NCI-H524 treated with DMSO at 0.1 percent for 48 hours (cell line): ENCODE measurements at places on chromosomes 3 and 15.

- no peak for DNase-seq
These were observed 405.0 kb upstream of the TPM1 start for GRCh38 chr15:62637574-62637897.

DNA sequence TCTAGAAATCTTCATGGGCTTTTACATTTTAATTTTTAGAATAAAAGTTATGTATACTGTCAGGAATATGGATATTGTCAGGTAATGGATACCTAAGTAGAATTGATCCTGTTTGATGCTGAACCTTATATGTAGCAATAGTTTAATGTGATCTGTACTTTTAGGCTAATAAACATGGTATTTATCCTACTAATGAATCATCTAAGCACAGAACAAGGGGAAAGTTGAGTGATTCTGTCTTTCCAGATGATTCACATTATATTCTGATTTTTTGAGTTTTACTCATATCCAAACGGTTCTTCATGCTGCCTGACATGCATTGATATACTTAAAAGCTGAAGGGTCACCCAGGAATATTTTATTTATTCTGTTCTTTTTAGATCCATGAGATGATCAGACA is 34.5 kb downstream of the FANCI start:
- DNase-seq, result no peak

- no peak for DNase-seq
These were observed at the start of the genes ATXN7 and THOC7 for GRCh38 chr3:63863150-63864007. Gene ATXN7 (plus strand): TSS chr3:63863867. CDS start chr3:63912599, 48,732 bp downstream. Gene THOC7 (minus strand): TSS chr3:63863805. CDS start chr3:63863790, 15 bp downstream.

GRCh38 chr15:77528968-77529319 is 103.8 kb downstream of the LINGO1 start:
- no peak for DNase-seq

DNA sequence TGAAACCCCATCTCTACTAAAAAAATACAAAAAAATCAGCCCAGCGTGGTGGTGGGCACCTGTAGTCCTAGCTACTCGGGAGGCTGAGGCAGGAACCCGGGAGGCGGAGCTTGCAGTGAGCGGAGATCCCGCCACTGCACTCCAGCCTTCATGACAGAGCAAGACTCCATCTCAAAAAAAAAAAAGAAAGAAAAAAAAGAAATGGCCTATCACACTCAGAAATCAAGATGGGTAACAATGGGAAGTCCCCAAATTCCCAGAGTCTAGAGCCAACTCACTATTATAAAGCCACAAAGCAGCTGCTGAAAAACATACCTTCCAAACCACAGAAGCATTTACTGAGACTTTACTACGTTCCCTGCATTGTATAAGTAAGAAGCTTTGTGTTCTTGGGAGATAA is 7.5 kb downstream of the HDGFL3 start:
- no peak for DNase-seq

DNA sequence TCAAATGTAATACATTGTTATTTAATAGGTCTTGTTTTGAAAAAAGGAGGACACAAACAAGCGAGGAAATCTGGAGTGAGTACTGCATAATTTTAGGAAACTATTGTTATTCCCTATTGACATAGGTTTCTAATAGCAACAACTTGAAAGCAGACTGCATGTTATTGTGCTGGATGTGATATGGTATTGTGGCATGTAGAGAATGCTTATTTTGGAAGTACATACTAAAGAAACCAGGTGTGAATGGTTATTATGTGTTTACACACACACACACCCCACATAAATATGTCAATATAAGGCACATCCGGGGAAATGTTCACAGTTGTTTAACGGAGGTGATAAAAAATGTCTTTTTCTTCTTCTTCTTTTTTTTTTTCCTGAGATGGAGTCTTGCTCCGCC is 5.9 kb upstream of the MORF4L1 start:
- DNase-seq, result no peak

GRCh38 chr15:62989366-62990055 is 53.0 kb upstream of the TPM1 start:
- DNase-seq, result no peak

GRCh38 chr3:45803252-45803935 is 7.1 kb upstream of the SLC6A20 start:
- DNase-seq, result no peak

DNA sequence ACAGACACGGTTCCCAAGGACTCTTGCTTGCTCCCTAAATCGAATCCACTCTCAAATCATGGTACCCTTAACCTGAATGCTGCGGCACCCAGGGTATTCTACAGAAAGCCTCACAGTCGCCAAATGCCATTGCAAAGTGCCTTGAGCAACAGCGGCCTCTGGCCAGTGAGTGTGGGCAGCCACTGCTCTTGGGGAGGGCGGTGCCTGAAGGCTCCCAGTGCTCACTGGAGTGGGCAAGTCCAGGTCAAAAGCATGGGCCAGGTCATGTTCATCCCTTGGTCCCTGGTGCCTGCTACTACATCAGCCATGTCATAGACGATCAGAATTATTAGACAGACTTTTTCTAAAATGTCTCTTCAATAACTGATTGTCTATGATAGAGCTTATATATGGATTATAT is 82.5 kb downstream of the ADAMTS17 start:
- DNase-seq, result no peak

DNA sequence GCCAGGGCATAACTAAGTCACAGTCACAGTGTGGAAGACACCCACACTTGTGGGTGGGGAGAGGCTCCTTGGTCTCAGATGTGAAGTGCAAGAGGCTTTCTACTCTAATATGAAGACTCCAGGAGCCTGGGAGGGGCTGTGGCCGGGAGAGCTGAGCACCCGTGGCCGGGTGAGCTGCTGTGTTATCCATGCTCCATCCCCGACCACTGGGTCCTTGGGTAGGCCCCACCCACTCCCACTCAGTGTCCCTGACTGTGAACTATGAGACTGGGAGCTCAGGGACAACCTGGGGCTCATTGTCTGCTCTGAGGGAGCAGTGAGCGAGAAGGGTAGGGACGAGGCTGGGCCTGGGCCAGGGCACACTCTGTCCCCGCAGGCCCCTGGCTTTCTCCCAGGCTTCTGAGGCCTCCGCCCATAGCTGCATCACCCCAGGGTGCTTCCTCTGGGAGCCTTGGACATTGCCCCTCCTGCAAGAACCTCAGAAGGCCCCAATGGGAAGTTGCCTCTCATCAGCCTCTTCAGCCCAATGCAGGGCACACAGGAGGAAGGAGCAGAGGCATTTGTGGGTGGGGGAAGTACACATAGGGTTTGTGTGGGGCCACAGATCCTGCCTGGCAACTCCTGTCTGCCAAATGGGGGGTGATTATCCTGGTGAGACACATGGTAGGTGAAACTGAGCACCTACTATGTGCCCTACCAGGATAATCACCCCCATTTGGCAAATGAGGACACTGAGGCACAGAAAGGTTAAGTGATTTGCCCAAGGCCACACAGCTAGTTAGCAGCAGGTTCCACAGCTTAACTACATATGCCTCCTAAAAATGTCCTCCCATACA is 2.4 kb downstream of the ANPEP start:
- no peak for DNase-seq

DNA sequence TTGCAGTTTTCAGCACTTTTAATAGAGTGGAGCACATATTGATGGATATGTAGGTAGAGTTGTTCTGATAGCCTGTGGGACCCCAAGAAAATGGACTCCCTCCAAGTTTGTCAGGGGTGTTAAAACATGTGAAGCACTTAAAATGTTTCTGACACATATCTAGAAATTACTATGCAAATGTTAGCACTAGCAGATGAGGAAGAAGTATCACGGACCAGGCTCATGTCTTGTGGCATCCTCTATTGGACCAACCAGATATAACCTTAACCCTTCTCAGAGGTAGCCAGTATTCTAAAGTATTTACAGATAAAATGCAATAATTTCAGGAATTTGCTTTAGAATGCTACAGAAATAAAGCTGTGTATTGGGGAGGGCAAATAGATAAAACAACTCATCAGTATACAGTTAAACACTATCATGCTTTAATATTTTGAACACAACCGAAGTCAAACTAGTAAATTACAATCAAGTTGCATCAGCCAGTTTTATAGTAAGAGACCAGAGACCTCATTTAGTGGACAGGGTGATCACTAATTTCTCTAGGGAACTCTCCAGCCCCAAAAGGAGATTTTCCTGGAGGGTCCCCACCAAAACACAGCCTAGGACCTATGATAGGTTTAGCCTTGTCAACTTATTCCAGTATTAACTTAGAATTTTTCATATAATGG is 57.2 kb upstream of the FBN1 start:
- DNase-seq, result no peak

DNA sequence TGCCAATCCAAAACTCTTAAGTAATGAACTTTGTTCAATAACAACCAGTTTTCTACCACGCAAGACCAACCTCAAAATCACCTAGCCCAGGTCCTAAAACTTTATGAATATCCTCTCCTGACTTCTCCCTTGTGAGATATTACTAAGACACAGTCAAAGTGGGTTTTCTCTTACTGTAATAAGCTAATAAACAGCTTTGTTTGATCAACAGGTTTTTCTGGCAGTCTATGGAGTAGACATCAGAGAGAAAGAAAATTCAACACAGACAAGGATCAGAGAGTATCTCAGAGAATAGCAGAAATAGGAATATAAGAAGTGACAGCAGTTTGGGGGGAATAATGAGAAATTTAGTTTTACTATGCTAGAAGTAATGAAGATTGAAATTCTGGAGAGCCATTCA is 79.6 kb downstream of the NR2E3 start:
- DNase-seq, result no peak

- no peak for DNase-seq
These were observed 55.7 kb downstream of the CEMIP start for GRCh38 chr15:80834906-80835305.

DNA sequence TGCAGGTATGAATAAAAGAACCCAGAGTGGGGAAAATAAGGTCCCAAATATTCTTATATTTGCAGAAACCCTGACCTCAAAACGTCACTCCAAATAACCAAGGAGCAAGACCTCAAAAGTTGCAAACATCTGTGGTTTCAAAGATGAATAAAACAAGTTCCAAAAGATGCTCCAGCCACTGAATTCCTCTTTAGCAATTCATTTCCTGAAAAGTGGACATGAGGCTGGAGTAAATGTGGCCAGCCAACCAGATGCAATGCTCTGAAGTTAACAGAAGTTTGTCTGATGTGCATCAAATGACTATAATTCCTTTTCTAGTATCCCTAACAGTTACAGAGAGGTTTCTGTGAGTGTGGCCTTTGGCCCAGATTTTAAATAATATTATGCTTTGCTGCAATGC is 71.2 kb upstream of the WNT5A start:
- no peak for DNase-seq

DNA sequence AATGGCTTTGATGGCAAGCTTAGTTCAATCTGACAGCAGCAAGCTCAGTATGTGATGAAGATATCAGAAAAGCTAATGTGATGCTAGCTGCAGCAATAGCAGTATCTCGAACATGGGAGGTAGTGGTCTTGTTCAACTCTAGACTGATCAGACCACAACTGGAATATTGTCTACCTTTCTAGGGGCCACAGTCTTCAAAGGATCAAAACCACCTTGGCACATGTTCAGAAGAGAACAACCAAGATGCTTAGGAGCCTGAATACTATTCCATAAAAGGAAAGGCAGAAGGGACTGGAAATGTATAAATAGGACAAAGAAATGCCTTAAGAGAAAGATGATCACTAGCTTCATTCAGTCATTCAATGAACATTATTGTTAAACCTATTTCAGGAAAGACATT is 2.3 kb downstream of the C3orf70 start:
- DNase-seq, result no peak

- no peak for DNase-seq
These were observed 322.8 kb downstream of the ZNF621 start for GRCh38 chr3:40847551-40847992.

DNA sequence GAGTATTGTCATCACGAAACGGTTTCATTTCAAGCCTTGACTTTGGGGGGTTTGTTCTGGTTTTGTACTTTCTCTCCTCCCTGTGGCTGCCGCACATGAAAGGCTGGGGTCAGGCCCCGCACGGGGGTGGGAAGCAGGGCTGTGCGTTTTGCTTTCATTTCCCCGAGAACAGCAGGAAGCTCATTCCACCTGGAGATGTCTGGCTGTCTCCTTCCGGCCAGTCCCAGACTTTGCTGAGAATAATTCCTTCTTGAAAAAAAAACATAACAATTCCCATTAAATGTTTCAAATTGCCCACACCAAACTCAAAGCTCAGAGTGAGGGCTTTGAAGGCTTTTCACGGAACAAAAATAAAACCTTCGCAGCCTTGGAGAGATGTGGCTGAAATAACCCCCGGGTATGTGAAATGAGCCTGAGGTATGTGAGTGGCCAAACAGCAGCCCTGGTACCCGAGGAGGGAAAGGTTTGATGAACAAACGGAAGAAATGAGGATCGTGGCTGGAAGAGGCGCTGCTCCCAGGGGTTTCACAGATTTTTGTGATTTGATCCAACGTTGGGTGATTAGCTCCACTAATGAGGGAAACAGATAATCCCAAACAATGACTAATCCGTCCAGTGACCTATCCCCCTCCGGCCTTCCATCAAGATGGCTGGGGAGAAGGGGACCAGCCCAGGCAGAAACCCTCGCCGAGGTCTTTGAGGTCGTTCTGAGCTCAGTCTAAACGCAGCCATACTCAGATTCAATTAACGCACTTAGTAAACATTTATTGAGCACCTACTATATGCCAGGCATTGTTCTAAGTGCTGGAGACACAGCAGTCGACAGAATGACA is 126.9 kb upstream of the MEF2A start:
- no peak for DNase-seq
